ENCODE measurements at places on chromosomes 7 and 10. TPM values are rescaled to one million over a fixed set of nuclear protein-coding genes. Genes with fewer than 3 reads are reported as not detected.

DNA sequence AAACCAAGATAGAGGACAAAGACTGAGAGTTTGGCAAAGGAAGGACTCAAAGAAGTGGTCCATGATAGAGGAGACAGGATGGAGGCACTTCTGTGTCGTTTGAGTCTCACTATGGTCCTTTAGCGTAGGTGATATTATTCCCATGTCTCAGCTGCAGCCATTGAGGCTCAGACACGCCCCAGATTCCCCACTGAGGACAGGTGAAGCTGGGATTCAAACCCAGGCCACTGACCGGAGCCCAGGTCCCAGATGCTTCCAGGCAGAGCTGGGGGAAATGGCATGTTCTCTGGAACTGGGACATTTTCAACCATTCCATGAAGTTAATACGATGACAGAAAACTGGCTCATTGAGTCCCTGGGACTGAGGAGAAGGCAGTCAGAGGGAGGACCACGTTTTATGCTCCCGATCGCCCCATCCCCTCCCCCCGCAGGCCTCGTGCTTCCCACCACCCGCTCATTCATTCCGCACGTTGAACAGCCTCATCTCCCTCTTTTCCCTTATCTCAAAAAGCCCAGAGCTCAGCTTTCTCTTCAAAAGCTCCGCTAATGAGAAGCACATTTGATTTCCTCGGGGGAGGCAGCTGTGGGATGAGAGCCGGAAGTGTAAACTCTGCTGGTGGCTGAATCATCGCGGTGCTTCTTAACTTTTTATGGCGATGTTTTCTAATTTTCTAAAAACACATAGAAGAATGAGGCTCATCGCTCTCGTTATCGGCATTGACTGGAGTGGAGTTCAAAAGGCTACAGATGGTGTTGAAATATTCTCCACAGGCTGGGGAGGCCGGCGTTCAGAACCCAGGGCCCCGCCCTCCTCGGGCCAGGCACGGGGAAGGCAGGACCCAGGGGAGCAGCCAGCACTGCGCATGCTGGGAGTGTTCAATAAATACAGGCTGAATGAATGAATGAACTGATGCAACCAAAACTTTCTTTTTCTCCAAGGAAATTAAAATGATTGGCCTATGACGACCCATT is 64.0 kb downstream of the OAT start:
- DNase-seq = peak; percentile 32

- DNase-seq = no peak
Observed at GRCh38 chr7:159213253-159213652, 68.6 kb upstream of the VIPR2 start.

DNA sequence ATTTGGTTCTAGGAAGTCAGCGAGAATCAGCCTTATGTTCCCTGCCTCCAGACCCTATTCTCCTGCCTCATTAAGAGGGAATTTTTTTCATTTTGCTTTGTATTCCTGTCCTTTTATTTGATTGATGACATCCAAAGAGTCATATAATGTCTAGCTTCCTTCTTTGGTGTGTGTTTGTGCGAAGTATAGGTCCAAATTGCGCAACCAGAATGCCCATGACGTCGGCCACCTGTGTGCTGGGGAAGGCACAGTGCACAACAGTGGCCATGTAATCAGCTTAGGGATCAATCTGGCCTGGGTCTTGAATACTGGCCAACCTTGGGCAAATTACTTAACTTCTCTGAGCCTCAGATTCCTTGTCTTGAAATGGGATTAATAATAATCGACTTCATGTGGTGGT is 206.2 kb downstream of the VTI1A start:
- no peak for DNase-seq

DNA sequence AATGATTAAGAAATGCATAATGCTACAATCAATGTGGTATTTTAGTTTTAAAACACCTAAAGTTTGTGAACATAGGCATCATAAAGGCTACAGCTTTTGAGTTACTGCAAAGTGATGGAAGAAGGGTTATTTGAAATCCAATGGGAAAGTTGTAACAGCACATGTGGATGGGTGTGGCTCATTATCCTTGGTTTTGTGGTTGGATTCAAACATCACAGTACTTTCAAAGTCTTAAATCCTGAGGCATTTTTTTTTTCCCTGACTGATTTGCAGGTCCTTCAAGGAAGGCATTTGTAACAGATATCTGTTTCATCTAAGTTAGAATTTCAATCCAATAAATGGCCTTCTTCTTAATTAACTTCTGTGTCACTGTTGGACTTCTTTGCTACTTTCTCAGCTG is 9.8 kb upstream of the SHTN1 start:
- no peak for DNase-seq

- no peak for DNase-seq
Observed at GRCh38 chr7:92489634-92490033, 11.9 kb upstream of the ERVW-1 start.

GRCh38 chr7:12647364-12648219 is 39.8 kb upstream of the ARL4A start:
- no peak for DNase-seq

EBLN1 gene
- not detected for total RNA-seq

STEAP4 gene
- 5.3 TPM for total RNA-seq

All from heart right ventricle (tissue), 16 donors.